ENCODE measurements at places on chromosomes 3 and 15.

GRCh38 chr3:13796701-13797460 is 83.0 kb downstream of the WNT7A start:
- no peak for DNase-seq

GRCh38 chr15:40295877-40296560 is 11.7 kb downstream of the PLCB2 start:
- DNase-seq = no peak

GRCh38 chr3:148101061-148101460 is 596.6 kb upstream of the AGTR1 start:
- DNase-seq = no peak

- no peak for DNase-seq
These were observed 810 bp downstream of the TMEM62 start for GRCh38 chr15:43134157-43134635.

DNA sequence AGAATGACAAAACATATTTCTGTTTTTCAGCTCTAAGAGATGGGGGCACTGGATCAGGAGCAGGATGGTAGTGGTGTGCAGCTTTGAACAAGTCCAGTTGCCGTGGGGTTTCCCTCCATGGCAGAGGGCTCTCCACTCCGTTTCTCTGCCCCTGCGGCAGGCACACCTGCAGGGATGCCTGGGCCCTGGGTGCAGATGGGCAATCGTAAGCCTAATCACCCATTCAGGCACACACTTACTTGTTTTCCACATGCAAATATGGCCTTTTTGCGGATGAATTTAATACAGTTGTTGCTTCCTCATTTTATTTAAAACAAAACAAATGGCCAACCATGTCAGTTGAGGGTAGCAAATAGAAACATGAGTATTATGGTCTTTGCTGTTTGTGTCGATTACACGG is 85.1 kb downstream of the LPP start:
- no peak for DNase-seq

- DNase-seq = no peak
These were observed 136.5 kb downstream of the ZNF609 start for GRCh38 chr15:64596701-64597476.

GRCh38 chr3:151218136-151218535 is 15.1 kb upstream of the GPR171 start:
- DNase-seq = no peak

DNA sequence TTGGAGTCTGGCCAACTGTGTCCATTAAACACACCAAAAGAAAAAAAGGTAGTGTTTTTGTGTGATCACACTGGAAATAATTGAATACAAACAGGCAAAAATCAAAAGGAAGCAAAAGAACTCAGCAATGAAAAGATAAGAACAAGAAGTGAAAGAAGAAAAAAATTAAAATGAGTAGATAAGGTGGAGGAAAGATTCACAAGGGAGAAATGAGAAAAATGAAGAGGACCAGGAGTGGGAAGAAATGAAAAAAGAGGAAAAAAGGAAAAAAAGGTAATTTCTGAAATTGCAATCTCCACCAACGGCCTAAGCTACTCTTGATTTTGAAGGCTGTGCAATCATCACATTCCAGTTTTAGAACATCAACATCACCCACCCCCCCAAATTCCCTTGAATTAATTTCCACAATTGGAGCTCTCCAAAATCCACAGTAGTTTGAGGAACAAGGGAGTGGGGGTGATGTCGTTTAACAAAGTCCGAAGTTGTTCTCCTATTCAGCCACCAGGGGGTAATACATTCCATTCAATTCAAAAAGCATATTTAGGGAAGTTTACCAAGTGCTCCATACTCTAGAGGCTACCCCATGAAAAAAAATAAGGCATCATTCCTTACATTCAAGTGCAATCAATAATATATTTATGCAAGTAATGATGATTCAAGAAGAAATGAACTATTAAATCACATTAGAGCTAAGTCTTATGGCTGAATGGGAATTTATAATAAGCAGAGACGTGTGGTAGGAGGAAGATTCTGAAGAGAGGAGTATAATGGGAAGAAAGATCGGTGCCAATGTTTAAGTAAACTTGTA is 37.4 kb downstream of the ZNF860 start:
- DNase-seq = no peak

DNA sequence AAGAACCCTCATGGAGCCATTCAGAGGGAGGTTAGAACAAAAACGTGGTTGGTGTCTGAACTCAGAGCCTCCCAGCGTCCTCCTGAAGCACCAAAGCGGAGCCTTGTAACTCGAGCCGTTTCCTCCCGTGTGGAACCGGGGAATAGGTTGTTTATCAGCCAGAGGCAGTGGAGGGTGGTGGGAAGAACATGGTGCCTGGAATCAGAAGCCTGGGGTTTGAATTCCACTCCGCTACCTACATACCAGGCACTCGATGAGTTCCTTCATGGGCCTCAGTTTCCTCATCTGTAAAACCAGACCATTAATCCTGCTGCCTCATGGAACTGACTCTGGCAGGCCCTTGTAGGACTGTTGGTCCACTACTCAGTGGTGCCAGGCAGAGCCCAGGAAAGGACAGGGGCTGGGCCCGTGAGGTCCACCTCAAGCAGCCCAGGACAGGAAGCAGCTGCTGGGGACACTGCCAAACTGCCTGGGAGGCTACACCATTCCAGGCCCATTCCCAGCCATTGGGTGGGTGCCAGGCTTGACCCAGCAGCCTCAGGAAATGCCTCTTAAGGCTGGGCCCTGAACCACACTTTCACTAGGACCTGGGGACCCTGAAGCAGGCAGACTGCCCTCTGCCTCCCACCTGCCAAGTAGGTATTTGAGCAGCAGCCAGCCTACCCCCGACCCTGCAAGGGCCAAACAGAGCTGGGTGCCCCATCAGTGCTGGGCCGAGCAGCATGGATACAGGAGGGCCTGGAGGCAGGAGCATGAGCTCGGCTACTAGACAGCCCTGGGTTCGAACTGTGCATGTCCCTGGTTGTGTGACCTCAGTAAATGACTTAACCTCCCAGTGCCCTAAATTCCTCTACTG is 33.4 kb downstream of the PRKCD start:
- no peak for DNase-seq

DNA sequence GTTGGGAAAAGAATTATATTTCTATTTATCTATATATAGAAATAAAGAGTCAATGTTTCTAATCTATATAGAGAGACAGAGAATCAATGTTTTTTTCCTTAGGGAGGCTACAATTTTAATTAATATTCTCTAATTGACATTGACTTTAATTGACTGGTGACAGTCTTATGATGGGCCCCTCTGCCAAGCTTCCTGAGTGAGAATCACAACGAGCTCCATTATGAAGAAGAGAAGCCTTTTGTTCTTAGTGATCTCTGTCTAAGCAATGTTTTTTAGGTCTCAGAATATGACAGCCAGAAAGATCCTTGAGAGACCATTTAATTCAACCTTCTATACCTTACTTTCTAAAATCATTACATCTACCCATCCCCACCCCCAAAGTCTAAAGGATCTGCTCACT is 70.9 kb downstream of the IGSF11 start:
- DNase-seq = no peak

- no peak for DNase-seq
These were observed 24.9 kb downstream of the TTC14 start for GRCh38 chr3:180626844-180627243.

Data from activated CD8-positive, alpha-beta memory T cell treated with anti-CD3 and anti-CD28 coated beads for 48 hours (primary cell).